ENCODE measurements at places on chromosomes 2 and 18. TPM values are rescaled to one million over a fixed set of nuclear protein-coding genes. Genes with fewer than 3 reads are reported as not detected.

Gene MYL1
- total RNA-seq = not detected

Gene GREB1L
- total RNA-seq = 80.5 TPM

Gene MC5R
- total RNA-seq = not detected

Gene BCS1L
- total RNA-seq = 45.2 TPM

Gene RBKS
- total RNA-seq = 0.86 TPM

DNA sequence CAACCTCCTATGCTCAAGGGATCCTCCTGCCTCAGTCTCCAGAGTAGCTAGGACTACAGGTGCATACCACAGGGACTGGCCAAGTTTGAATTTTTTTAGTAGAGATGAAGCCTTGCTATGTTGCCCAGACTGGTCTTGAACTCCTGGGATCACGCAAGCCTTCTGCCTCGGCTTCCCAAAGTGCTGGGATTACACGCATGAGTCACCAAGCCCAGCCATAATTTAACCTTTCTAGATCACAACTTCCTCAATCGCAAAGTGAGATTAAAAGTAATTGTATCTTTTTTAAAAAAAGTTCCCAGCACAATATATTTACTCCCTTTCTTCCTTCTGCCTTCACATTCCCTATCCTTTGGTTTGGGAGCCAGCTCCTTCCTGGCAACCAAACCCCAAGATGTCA lies 5.8 kb upstream of the PPP1CB start:
- no peak overlapping the region for H3K27ac ChIP-seq
- no peaks in the 10 kb centered on the region for H3K27me3 ChIP-seq
- H3K4me3 ChIP-seq = no peak overlapping the region
- H3K36me3 ChIP-seq = peaks cover 7% of the 10 kb centered on the region
- peaks cover 13% of the 10 kb centered on the region for H3K4me1 ChIP-seq

DNA sequence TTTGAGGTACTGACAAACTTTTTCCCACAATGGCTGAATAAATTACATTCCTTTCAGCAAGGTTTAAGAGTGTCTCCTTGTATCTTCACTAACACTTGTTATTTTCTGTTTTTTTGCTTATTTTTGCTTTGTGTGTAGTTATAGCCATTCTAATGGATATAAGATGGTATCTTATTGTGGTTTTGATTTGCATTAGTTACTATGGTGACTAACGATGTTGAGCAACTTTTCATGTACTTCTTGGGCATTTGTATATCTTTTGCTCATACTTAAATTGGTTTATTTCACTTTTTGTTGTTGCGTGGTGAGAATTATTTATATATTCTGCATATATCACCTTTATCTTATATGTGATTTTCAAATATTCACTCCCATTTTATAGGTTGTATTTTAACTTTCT lies 79.9 kb upstream of the FSIP2 start:
- H3K36me3 ChIP-seq = no peaks in the 10 kb centered on the region
- no peak overlapping the region for H3K27ac ChIP-seq
- no peak for DNase-seq
- no peaks in the 10 kb centered on the region for H3K4me1 ChIP-seq

DNA sequence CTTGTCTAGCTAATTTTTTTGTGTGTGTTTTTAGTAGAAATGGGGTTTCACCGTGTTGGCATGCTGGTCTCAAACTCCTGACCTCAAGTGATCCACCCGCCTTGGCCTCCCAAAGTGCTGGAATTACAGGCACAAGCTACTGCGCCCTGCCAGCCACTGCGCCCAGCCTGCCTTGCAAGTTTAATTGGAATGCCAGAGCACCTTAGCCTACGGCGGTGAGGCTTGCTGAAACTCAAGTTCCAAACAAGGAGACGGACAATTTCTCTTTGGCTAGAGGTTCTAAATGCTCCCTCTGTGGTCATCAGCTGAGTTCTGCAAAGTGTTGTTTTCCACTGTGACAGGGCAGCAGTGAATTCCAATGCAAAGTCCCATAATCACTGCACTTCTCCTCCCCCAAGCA lies 583.4 kb downstream of the KCNJ3 start:
- H3K36me3 ChIP-seq = no peaks in the 10 kb centered on the region
- no peak overlapping the region for H3K4me3 ChIP-seq
- no peak overlapping the region for H3K27ac ChIP-seq
- H3K27me3 ChIP-seq = peaks cover 2% of the 10 kb centered on the region
- DNase-seq = no peak

DNA sequence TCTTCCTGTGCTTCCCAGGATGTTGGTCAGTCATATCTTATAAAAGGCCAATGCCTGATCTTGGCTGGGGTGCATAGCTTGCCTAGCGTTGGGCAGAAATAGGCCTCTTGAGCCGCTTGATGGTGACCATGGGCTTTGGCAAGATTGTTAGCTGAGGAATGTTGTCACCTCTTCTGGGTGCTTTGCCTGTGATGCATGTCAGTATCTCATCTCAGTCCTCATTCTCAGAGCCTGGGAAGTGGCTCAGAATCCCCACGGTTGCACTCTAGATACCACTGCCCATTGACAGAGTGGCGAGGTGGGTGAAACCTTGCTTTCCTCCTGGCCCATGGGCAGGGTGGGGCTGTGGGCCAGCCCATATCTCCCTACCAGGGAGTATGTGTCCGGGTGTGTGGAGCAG lies 79.2 kb upstream of the MGAT5 start:
- DNase-seq = no peak
- no peaks in the 10 kb centered on the region for H3K27me3 ChIP-seq

DNA sequence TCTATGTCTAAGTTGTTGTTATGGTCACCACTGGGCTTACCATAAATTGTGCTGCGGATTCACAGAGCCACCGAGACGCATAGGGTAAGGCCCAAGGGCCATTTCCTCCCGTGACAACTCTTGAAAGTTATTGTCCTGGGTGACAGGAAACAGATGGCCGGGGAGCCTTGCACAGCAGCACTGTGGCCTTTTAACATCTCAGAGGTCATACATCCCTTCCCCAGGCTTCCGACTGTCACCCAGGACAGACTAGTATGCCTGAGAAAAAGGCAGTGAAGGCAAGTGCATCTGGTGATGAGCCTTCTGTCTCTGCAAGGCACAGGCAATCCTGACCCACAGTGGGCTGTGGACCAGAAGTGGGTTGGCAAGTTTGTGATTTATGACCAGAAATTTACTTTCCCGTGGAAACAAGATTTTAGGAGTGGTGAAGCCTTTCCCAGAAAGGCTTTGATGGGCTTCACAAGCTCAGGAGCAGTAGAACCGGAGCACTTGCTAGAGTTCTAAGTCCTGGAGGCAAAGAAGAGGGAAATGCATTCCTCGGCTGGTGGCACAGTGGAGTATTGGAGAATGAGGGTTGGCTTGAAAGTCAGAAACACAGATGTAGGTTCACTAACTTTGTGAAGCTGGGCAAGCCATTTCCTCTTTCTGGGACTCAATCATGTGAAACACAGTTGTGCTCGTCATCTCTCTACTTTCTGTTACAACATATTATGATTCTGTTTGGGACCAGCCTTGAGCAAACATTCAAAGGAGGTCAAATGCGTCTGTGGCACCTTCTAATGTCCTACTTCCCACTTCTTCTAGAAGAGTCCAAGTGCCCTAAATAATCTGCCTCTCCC lies 2.0 kb upstream of the CAPN14 start:
- H3K4me3 ChIP-seq = no peak overlapping the region
- no peak overlapping the region for H3K27ac ChIP-seq
- no peaks in the 10 kb centered on the region for H3K4me1 ChIP-seq
- H3K27me3 ChIP-seq = peaks cover 18% of the 10 kb centered on the region

GRCh38 chr2:83386549-83386948 lies 1072.5 kb downstream of the SUCLG1 start:
- H3K27me3 ChIP-seq = no peaks in the 10 kb centered on the region
- no peak overlapping the region for H3K4me3 ChIP-seq
- no peaks in the 10 kb centered on the region for H3K36me3 ChIP-seq
- no peak for DNase-seq
- no peak overlapping the region for H3K27ac ChIP-seq

GRCh38 chr2:231332388-231332787 lies 63.1 kb upstream of the B3GNT7 start:
- DNase-seq = no peak
- H3K4me3 ChIP-seq = no peak overlapping the region
- peaks cover 33% of the 10 kb centered on the region for H3K36me3 ChIP-seq

- no peak overlapping the region for H3K27ac ChIP-seq
- no peaks in the 10 kb centered on the region for H3K36me3 ChIP-seq
- no peak for DNase-seq
- H3K4me3 ChIP-seq = no peak overlapping the region
These were observed 70.8 kb downstream of the XIRP2 start for GRCh38 chr2:166958986-166959481.

- no peaks in the 10 kb centered on the region for H3K36me3 ChIP-seq
- no peak for DNase-seq
- H3K4me3 ChIP-seq = no peak overlapping the region
- H3K27ac ChIP-seq = no peak overlapping the region
- H3K27me3 ChIP-seq = no peaks in the 10 kb centered on the region
These were observed 269.1 kb downstream of the ZNF385B start for GRCh38 chr2:179592167-179592936.

- peaks cover 5% of the 10 kb centered on the region for H3K36me3 ChIP-seq
- no peak for DNase-seq
- H3K27me3 ChIP-seq = peaks cover 2% of the 10 kb centered on the region
- H3K4me1 ChIP-seq = peaks cover 64% of the 10 kb centered on the region
These were observed 1.7 kb downstream of the SEPTIN2 start for GRCh38 chr2:241317391-241317790.

GRCh38 chr18:8800876-8801262 lies 95.5 kb downstream of the MTCL1 start:
- H3K4me1 ChIP-seq = peaks cover 26% of the 10 kb centered on the region
- H3K27me3 ChIP-seq = no peaks in the 10 kb centered on the region
- no peak overlapping the region for H3K27ac ChIP-seq
- no peak overlapping the region for H3K4me3 ChIP-seq
- DNase-seq = no peak
- no peaks in the 10 kb centered on the region for H3K36me3 ChIP-seq

GRCh38 chr2:176614049-176614448 lies 344.8 kb downstream of the MTX2 start:
- no peaks in the 10 kb centered on the region for H3K36me3 ChIP-seq
- H3K4me3 ChIP-seq = no peak overlapping the region
- peaks cover 53% of the 10 kb centered on the region for H3K27me3 ChIP-seq

DNA sequence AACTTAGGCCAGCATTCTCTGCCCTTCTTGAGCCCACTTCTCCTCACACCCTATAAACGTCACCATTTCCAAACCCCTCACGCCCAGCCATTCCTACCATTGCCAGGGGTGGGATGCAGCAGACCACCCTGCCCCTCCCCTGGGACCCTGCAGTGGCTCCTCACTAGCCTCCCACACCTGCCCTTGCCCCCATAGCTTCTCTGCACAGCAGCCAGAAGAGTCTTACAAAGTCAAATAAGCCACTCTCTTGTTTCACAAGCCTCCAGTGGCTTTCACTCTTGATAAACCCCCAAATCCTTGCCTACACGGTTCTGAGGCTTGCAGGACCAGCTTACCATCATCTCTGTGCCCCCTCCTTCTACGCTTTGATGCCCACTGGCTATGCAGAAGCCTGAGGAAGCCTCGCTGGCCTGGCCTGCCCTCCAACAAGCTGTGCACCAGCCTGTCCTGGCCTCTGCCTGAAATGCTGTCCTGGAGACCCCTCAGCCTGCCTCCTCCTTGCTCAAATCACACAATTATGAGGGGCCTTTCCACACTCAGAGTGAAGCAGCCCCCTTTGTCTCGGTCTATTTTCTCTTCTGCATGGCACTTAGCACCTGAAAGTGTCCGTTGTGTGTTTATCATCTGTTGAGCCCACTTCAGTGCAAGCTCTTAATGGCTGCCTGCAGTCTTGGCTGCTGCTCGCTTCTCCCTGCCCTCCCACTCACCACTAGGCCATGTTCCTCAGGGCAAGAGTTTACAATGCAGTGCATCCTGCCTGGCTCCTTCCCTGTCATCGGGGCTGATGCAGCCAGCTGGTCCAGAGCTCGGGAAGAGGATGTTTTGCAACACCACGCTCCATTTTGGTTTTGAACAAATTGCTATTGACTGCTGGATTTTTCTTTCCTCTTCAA lies 82.6 kb upstream of the RGPD5 start:
- no peak for DNase-seq
- peaks cover 6% of the 10 kb centered on the region for H3K4me1 ChIP-seq
- no peaks in the 10 kb centered on the region for H3K36me3 ChIP-seq
- H3K27me3 ChIP-seq = no peaks in the 10 kb centered on the region

DNA sequence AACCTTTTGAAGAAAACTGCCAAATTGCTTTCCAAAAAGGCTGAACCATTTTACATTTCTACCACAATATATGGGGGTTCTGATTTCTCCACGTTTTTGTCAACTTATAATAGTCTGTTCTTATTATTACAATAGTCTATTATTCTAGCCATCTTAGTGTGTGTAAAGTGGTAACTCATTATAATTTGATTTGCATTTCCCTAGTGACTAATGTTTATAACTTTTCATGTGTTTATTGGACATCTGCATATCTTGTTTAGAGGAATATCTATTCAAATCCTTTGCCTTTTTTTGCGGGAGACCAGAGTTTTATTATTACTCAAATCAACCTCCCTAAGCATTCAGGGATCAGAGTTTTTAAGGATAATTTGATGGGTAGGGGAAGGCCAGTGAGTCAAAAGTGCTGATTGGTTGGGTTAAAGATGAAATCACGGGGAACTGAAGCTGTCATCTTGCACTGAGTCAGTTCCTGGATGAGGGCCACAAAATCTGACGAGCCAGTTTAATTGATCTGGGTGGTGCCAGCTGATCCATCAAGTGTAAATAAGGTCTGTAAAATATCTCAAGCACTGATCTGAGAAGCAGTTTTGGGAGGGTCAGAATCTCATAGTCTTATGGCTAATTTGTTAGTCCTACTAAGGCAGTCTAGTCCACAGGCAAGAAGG lies 303.4 kb upstream of the NCKAP5 start:
- no peak for DNase-seq
- H3K4me3 ChIP-seq = no peak overlapping the region
- H3K4me1 ChIP-seq = no peaks in the 10 kb centered on the region
- H3K27me3 ChIP-seq = no peaks in the 10 kb centered on the region

GRCh38 chr2:144904612-144905011 lies 384.7 kb upstream of the ZEB2 start:
- peaks cover 13% of the 10 kb centered on the region for H3K36me3 ChIP-seq
- DNase-seq = no peak
- H3K27ac ChIP-seq = no peak overlapping the region

DNA sequence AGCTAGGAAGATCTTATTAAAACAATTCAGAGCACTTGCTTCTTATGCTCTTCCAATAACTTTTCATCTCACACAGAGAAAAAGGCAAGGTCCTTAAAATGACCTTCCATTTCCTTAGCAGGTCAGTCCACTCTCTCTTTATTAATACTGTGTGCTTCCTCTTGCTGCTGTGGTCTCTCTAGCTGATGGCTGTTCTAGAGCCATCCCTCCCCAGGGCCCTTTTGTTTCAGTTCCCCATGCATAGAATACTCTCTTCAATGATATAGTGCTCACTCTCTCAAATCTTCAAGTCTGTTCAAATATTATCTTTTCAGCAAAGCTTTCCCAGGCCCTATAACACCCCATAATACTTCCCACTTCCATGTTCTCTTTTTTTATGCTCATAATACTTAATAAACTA lies 469.3 kb downstream of the METTL4 start:
- no peak for DNase-seq
- H3K4me3 ChIP-seq = no peak overlapping the region
- H3K27ac ChIP-seq = no peak overlapping the region
- H3K27me3 ChIP-seq = no peaks in the 10 kb centered on the region

All from neural crest cell (in vitro differentiated cells).